Activated CD4-positive, CD25-positive, alpha-beta regulatory T cell (primary cell): ENCODE measurements at places on chromosomes 6 and 20.
A peak's percentile ranks its signal among the peaks of the same experiment; 100 is the strongest.

DNA sequence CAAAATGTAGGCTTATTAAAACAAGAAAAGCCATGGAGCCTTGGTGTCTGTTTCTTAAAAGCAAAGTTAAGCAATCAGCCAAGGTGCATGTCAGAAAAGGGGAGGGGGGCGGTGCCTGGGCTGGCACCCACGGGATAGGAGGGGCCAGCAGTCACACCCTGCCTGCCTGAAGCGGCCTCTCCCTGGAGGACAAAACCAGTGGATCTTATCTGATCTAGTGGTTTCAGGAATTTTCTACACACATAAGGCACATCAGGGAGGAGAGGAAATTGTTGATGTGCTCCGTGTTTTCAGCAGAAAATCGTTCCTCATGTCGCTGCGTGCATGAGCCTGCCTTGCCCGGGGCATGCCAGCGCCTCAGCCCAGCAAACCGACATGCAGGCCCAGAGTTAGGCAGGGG, 276.4 kb downstream of the TAF4 start:
- DNase-seq = no peak

GRCh38 chr20:50250679-50251382, 60.2 kb downstream of the CEBPB start:
- no peak for DNase-seq

GRCh38 chr6:33950891-33951889, 147.4 kb upstream of the MLN start:
- DNase-seq = no peak

DNA sequence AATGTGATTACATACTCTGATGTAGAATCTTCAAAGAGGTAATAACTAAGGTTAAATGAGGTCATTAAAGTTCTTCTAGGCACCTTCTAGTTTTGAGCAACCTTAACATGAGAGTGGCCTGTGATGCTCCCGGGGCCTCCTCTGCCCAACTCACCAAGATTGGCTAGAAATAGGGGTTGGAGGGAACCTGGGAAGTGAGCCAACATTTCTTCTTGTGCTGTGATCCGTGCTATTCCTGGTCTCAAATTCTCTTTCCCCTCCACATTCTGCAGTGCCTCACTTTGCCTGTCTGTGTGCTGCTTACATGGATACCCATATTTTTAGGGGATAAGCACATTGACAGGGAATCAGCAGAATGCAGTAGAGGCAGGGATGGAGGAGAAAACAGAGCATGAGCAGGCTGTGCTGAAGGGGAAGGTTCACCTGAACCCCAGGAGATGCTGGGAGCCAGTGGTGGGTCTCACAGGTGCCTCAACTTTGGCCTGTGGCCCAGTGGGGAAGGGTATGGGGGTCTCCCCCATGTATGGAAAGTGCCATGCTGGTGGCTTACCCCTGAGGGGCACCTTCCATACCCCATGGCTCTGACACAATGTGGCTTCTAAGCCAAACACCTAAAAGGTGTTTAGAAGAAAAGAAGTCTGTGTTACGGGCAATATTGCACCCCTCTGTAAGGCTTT, 164.7 kb upstream of the CHD6 start:
- no peak for DNase-seq

DNA sequence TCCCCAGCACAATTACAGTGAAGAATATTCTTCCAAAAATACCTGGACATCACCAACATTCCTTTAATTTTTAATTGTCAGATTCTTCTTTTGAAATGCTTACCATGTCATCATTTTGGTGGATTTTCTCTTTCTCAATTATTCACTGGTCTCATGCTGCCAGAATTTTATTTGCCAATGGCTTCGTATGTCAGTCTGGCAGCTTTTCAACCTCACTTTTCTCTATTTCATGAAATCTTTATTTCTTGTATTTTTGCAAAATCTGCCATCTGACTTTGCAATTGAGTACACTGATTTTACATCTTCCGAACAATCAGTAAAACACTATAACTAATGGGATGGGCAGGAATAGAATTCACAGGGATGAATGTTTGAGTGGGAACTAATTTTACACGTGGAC, 84.1 kb downstream of the BTBD9 start:
- DNase-seq = no peak

DNA sequence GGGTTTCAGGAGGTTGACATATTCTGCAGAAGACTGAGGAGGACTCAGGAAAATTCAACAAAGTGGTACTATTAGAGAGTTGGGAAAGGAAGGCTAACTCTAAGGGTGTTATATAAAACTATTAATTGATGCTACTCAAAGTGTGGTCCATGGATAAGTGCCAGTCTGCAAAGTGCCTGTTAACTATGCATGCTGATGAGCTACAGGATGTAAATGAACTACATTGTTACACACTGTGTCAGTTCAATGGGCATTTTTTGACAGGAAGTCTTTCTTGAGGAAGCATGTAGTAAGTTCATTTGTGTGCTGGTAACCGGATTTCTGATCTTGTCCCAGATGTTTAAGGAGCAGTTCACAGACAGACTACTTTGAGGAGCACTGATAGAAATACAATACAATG, 75.6 kb downstream of the KLHL32 start:
- no peak for DNase-seq

GRCh38 chr20:50378170-50379000, 131.8 kb upstream of the PTPN1 start:
- DNase-seq = no peak

DNA sequence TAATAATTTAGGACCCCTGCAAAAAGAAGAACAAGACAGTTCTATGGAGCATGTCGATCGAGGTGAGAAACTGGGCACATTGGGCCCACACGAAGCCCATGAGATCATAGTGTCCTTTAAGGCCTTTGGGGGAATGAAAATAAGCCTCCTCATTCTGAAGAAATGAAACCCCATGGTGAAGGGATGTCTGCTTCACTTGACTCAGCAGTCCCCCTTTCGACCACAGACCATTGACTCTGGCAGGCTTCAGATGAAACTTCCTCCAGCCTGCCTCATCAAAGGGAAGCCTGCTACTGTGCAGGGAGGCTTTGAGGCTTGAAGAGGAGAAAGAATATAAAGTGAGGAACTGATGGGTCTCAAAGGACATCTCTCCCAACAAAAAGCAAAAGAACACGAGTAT, 144.2 kb upstream of the FBXL4 start:
- no peak for DNase-seq

GRCh38 chr6:160667639-160668481, 3.8 kb upstream of the LPA start:
- DNase-seq = no peak

DNA sequence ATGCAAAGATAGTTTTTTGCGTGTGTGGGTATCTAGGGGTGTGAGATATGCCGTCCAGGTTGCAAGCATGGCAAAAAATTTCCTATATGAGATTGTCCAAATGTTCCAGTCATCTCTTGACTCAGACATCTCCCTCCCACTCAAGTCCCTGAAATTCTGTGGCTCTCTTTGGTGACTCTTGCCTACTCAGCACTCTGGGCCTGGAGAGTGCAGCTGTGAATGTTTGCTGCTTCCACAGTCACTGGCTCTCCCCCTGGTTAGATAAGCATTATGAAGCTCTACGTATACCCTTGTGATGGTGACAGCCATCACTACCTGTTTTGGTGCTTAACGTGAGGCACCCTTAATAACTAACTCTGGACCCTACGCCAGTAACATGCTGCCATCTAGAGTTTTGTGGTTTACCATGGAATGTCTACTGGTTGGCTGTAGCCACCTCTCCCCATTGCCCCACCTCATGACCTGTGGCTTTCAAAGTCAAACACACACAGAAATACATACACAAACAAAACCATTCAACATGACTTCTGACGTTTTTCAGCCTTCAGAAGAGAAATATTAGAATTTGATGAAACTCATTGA, 621.9 kb upstream of the CITED2 start:
- DNase-seq = no peak

DNA sequence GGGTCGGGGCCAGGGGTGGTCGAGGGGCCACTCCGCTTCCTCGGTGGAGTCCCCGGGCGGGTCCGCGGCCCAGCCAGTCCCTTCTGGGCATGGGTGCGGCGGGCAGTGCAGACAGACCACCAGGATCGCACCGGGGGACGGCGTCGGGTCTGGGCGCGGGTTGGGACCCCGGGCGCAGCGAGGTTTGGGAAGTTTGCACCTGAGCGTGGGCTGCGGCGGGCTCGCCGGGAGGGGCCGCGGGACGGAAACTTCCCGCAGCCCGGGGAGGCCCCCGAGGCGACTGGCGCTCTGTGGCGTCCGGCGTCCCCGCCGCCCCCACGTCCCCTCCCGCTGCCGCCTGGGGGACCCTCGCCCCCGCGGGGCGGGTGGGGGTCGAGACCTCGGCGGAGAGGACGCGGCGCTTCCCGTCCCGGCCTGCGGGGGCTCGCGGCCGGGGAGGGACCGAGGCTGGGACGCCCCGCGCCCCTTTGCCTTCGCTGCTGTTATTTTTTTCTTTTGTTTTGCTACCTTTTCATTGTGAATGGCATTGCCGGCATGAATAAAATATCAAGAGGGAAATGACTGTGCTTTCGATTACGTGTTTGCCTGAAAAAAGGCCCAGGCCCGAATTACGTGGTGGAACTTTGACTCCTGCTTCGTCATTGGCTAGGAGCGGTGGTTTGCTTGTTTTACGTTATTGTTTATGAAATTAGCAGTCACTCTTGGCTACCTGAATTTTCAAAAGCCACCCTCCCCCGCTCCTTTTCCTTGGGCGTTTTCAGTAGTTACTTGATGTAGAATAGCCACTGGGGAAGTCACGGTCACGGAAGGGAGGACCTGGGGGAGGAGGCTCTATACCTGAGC, 703 bp downstream of the SNX9 start:
- DNase-seq = peak; percentile 61

- no peak for DNase-seq
These were observed 90.0 kb upstream of the TNFAIP3 start for GRCh38 chr6:137776786-137777686.

DNA sequence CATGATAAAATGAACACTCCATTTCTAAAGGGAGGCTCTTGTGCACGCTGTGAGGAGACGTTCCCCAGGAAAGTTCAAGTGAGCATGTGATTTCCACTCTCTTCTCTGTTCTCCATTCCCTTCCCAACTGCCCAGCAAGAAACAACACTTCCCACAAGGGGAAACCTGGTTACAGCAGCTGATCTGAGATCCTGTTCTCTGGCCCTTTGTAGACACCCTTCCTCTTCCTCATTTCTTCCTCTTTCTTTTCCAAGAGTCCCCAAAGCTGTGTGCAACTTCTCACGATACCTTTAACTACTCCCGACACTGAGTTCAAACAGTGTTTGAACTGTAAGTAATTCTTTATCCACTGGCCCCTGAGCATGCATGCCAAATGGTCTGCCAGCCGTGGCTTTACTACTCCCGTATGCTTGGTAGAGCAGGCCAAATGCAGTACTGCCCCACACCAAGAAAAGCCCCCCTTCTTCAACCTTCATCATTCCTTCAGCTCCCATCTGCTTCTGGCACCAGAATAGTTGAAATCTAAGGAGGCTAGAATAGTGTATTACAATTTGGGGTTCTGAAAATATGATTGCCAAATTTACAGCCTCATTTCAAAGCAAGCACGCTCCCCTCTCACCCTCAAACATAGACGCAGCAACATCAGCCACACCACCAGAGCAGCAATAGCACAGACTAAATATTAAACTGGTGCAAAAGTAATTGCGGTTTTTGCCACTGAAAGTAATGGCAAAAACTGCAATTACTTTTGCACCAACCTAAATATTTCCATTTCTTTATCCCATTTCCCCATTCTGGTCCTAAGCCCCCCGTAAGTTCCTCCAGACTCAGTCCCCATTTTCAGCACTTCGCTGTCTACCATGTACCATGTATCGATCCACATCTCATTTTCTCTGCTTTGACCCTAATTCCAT, 4.3 kb downstream of the HLA-DMB start:
- DNase-seq = no peak

DNA sequence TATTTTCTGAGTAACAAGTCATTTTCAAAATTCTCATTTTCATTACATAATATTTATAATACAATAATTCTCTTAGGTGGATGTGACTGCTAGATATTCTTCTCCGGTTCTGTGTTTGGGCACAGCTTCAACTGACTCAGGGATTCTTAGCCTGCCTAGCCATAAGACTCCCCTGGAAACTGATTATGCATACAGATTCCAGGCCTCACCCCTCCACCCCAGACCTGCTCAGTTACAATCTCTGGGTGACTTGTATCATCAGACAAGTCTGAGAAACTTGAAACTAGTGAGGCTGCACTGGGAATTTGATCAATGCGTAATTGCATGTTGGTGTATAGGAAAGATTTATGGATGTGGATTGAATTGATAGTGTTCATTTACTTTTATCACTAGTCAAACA, 25.4 kb downstream of the FLRT3 start:
- DNase-seq = no peak

DNA sequence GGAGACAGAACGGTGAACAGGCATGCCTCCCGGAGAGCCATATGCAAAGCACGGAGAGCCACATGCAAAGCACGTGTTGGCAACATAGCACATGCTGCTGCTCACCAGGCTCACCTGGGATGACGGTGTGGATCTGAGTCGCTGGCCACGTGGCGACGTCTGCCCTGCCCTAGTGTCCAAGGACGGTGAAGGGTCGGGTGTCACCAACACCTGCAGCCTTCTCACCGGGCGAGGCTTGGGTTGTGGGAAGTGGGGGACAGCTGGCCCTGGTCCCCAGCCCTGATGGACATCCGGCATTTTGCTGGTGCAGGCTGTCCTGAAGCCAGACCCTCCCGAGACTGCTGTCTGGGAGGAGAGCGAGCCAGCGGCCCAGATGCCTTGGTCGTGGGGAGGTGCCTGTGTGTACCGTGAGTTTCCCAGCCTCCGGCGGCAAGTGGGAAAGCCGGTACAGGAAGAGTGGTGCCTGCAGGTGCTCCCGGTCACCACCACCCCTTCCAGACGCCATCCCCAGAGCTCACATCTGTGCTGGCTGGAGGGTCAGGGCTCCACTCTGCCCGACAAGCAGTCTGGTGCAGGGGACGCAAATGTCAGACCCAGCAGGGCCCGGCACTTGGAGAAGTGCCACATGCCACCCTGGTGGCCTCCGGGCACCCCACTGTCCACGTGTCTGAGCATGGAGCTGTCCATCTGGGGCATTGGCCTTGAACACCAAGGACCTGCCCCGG, 5.9 kb upstream of the ADRM1 start:
- no peak for DNase-seq

GRCh38 chr6:128327890-128328289, 192.5 kb downstream of the PTPRK start:
- no peak for DNase-seq

- DNase-seq = no peak
These were observed 14.4 kb downstream of the NEDD9 start for GRCh38 chr6:11218102-11218442.

GRCh38 chr6:33693186-33694105, 18.1 kb downstream of the UQCC2 start:
- no peak for DNase-seq

DNA sequence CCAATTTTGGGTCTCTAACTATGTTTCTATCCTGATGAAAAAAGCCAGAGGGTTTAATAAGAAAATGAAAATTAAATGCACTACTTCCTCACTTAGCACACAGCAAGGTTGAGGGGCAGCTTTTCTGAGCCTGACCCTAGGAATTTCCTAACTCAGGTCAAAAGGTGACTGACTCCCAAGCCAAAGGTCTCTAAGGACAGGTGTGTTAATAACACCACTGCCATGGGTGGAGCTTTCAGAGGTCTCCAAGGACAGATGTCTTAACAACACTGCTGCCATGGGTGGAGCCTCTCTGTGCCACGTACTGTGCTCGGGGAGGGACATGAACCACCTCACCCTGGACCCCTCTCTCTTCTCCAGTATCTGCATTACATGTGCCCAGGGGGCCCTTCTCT, 339.2 kb downstream of the PRKN start:
- no peak for DNase-seq

GRCh38 chr6:11291582-11291981, 59.1 kb upstream of the NEDD9 start:
- no peak for DNase-seq
